ENCODE measurements at places on chromosomes 7 and 10. TPM values are rescaled to one million over a fixed set of nuclear protein-coding genes. Genes with fewer than 3 reads are reported as not detected.

- H3K36me3 ChIP-seq, result no peaks in the 10 kb centered on the region
- H3K27ac ChIP-seq, result peak within 1 kb of the TSS; percentile 33
- H3K4me3 ChIP-seq, result peak within 1 kb of the TSS; percentile 33
- peak; percentile 19 for DNase-seq
Observed at GRCh38 chr7:18495412-18496340, at the start of gene HDAC9. TSS of gene HDAC9 (plus strand) at chr7:18495749. CDS start at chr7:18496303, 554 bp downstream.

DNA sequence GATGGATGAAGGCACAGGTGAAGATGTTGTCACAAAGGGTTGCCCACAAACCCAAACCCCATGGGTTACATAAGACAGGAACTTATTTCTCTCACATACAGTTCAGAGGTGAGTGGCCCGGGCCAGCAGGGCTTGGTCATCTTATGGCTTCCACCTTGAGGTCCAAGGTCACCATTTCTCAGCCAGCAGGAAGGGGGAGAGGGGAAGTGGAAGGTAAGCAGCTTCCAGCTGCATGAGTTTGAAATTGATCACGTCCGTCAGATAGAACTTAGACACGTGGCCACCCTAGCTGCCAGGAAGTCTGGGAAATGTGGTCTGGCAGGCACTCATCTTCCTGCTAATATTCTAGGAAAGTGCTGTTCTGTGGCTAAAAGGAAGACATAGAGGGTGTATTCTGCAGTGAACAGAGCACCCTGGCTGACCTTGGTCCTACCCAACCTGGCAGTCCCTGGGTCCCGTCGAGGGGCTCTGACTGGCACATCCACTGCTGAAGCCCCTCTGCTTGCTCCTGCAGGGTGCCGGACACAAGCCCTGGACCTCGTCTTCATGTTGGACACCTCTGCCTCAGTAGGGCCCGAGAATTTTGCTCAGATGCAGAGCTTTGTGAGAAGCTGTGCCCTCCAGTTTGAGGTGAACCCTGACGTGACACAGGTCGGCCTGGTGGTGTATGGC lies 49.5 kb downstream of the VWA2 start:
- H3K27ac ChIP-seq, result no peak overlapping the region
- H3K36me3 ChIP-seq, result peaks cover 6% of the 10 kb centered on the region
- DNase-seq, result no peak
- H3K4me1 ChIP-seq, result no peaks in the 10 kb centered on the region

DNA sequence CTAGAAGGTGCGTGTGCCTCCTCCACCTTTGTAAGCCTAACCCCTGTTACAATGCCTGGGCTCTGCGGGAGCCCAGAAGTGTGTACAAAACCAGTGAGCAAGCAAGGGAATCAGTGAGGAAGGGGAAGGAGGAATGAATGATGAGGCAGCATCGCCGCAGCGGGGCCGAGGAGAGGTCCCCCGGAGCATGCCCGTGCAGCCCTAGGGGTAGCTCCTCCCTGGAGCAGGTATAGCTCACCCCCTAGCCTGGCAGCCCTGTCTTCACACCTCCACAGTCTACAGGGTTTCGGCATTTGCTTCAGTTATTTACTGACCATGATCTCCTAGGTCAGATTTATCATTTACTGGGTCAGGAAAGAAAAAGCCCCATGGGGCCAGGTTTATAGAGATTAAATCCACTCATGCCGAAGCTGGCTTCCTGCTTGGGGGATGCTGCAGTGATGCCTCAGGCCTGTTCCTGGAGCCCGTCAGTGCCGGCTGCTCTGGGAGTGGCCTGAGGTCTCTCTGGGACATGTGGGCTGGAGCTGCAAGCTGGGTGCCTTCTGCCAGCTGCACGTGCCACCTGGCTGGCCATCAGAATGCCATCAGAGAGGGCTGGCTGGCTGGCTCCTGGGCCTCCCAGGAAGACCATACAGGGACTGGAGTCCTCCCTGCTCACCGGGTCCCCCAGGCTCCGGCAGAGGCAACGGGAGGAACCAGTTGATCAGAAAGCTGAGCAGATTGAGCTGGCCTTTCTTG lies 138.9 kb downstream of the GRK5 start:
- no peak for DNase-seq
- no peak overlapping the region for H3K27ac ChIP-seq
- peaks cover 10% of the 10 kb centered on the region for H3K4me1 ChIP-seq
- H3K36me3 ChIP-seq, result peaks cover 9% of the 10 kb centered on the region
- no peaks in the 10 kb centered on the region for H3K27me3 ChIP-seq
- no peak overlapping the region for H3K4me3 ChIP-seq

DNA sequence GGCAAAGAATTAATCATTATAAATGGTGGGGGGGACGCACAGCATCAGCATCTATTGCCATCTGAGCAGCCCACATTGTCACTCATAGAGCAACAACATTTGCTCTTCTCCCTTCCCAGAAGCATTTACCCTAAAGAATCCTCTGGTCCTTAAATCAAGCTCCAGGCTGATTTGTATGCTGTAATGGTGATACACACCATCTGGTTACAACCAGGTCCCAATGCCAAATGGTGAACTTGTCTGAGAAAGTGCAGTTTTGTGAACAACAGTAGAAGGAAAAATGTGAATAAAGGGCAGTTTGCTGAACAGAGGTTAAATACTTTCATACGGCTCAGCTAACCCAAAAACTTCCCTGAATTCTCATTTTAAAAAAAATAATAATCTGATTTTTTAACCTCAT lies 38.8 kb upstream of the TCF7L2 start:
- H3K36me3 ChIP-seq, result no peaks in the 10 kb centered on the region
- no peaks in the 10 kb centered on the region for H3K27me3 ChIP-seq
- no peak overlapping the region for H3K27ac ChIP-seq

GRCh38 chr10:3714531-3714930 lies 70.5 kb downstream of the KLF6 start:
- no peaks in the 10 kb centered on the region for H3K36me3 ChIP-seq
- H3K27ac ChIP-seq, result no peak overlapping the region
- H3K4me1 ChIP-seq, result no peaks in the 10 kb centered on the region
- no peak for DNase-seq

DNA sequence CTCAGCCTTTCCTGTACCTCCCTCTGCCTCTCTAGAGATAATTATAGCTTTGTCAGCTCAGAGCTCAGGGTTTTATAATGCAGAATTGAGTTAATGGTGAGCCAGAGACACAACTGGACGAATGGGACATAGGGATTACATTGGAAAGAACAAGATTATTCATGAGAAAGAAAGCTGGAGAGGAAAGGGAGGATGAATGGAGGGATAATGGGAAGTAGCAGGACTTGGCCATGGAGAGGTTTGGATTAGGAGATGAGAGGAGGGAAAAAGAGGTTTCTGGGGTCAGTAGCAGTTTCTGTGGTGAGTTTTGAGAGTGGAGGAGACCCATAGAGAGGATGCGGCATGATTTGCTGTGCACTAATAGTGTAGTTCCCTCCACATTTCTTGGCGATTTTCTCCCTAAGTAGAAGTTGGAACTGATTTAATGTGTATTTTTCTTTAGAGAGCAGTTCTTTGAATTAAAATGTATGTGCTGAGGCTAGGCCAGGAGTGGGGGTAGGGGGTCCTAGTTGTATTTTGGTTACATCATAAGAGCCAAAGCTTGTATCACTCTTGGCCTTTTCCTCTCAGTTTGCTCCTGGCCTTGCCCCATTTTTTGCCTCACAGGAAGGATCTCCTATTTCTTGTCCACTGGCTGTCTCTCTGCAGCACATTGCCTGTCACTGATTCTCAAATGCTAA lies 107.4 kb downstream of the MKX start:
- no peaks in the 10 kb centered on the region for H3K4me1 ChIP-seq
- no peaks in the 10 kb centered on the region for H3K36me3 ChIP-seq
- H3K27me3 ChIP-seq, result no peaks in the 10 kb centered on the region
- no peak overlapping the region for H3K4me3 ChIP-seq
- H3K27ac ChIP-seq, result no peak overlapping the region
- DNase-seq, result no peak

Gene ELAPOR2
- polyA plus RNA-seq, result 8.2 TPM

Gene CCL26
- 0.12 TPM for polyA plus RNA-seq
